RCC 7860 (cell line): ENCODE measurements at places on chromosomes 6 and 20.

- no peak for DNase-seq
Observed at GRCh38 chr20:3842348-3842930, 4.2 kb upstream of the MAVS start.

- no peak for DNase-seq
Observed at GRCh38 chr6:106360989-106361430, 493 bp downstream of the CRYBG1 start.

DNA sequence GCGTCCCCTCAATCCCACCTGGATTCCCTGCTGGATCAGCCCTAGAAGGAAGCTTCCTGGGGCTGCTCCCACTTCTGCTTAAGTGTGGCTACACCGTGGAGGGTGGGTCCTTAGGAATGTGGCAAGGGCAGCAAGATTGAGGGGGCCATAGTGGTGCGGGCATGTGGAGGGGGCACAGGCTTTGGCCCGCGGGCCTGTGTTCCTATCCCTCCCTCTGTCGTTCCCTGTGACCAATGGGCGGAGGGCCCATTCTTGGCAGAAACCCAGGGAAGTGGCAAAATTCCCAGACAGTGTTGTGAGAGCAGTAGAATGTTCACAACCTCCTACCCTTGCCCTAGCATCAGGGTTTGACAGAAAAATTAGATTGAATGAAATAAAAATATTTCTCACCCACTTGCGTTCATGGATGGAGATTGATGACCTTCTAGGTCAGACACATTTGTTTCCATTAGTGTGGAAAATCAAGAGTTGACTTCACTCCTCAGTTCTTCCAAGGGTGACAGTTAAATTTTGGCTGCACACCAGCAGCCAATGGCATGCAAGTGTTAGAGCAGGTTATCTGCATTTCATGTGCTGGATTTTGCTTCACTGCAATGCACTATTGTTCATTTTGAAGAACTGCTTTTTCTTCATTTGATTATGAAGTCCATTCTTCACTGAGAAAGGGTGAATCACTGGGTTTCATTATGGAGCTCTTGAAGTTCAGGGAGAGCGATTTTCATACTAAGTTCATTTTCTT lies 49.3 kb upstream of the AHI1 start:
- DNase-seq: no peak

DNA sequence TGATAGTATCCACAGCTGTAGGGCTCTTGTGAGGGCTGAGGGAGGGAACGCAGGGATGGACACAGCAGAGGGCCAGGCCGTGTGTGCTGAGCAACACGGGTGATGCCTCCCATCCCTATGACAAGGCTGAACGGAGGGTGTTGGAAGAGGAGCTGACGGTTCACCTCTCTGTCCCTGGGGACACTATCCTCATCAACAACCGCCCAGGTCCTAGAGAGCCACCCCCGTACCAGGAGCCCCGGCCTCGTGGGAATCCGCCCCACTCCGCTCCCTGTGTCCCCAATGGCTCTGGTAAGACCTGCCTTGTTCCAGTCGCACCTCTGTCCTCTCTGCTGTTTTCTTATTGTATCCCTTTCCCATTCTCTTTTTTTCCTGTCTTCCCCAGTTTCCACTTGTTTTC lies 10.1 kb downstream of the DDR1 start:
- no peak for DNase-seq

GRCh38 chr6:65627015-65627414 lies 80.0 kb downstream of the EYS start:
- DNase-seq: no peak

DNA sequence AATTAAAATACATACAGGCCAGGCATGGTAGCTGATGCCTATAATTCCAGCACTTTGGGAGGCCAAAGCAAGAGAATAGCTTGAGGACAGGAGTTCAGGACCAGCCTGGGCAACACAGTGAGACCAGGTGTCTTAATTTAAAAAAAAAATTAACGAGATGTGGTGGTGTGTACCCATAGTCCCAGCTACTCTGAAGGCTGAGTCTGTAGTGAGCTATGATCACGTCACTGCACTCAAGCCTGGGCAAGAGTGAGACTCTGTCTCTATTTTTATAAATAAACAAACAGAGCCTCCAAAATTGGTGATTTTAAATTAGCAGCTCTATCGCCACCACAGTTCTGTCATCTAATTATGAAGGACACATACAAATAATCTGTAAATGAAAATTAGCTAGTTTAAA lies 37.9 kb downstream of the ABHD12 start:
- DNase-seq: no peak

DNA sequence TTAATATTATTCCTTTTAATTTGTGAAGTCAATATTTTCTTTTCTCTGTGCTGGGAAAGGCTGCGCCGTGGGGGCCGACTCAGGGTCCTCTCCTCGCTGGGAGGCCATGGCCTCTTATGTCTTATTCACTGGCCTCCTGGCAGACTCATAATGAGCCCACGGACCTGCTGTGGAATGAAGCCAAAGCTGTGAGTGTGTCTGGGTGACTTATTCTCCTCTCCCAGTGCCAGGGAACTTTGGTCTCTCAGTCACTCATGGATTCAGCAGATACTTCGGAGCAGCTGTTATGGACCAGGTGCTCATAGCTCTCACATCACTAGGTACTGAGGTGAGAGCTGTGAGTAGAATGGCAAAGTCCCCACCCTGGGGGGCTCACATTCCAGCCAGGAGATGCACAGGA lies 297.6 kb downstream of the CDH26 start:
- peak; percentile 64 for DNase-seq
